ENCODE measurements at places on chromosomes 6 and 20. TPM values are rescaled to one million over a fixed set of nuclear protein-coding genes. Genes with fewer than 3 reads are reported as not detected.

TTI1 gene
- 22.5 TPM for total RNA-seq

R3HDML gene
- 0.16 TPM for total RNA-seq

SLC22A7 gene
- not detected for total RNA-seq

ZBTB46 gene
- 0.75 TPM for total RNA-seq

EPHA7 gene
- total RNA-seq: 0.15 TPM

ARFGEF3 gene
- 0.51 TPM for total RNA-seq

CD40 gene
- total RNA-seq: 4.1 TPM

PNISR gene
- 28.8 TPM for total RNA-seq

AHCY gene
- total RNA-seq: 318 TPM

HLA-DQB1 gene
- not detected for total RNA-seq

ADGRF4 gene
- 14.2 TPM for total RNA-seq

PSMA7 gene
- 551 TPM for total RNA-seq

OR2H1 gene
- total RNA-seq: not detected

HRH3 gene
- not detected for total RNA-seq

CRISP3 gene
- not detected for total RNA-seq

ZSCAN16 gene
- 4.2 TPM for total RNA-seq

CGA gene
- total RNA-seq: 0.24 TPM

COL9A3 gene
- total RNA-seq: 0.70 TPM

PRR18 gene
- 0.15 TPM for total RNA-seq

PTPRK gene
- 14.9 TPM for total RNA-seq

MAPK14 gene
- total RNA-seq: 26.6 TPM

TBPL1 gene
- 24.2 TPM for total RNA-seq

VGLL2 gene
- total RNA-seq: not detected

KHDC1L gene
- not detected for total RNA-seq

GLO1 gene
- total RNA-seq: 95.6 TPM

PLA2G7 gene
- total RNA-seq: 0.06 TPM

ABHD16B gene
- not detected for total RNA-seq

TULP4 gene
- total RNA-seq: 6.3 TPM

CNR1 gene
- total RNA-seq: 1.9 TPM
